ENCODE measurements at places on chromosomes 16 and 17.

DNA sequence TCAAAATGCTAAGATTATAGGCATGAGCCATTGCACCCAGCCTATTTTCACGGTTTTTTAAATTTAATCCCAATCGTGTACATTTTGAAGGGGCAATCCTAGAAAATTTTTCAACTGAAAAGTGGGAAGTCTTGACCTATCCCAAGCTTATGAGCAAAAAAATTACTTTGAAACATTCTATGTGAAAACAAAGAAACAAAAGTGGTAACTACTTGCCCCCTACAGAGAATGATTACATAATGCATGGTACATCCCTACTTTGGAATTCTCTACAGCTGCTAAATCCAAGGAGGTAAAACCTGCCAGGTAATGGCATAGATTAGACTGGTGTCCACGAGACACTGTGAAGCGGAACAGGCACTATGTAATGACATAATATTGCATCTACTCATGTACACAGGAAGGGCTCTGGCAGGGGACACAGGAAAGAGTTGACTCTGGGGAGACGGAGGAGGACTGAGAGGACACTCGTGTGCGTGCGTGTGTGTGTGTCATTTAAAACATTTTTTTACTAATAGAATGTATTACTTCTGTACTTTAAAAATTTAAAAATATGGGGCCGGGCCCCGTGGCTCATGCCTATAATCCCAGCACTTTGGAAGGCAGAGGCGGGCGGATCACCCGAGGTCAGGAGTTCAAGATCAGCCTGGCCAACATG is 15.7 kb downstream of the ASGR2 start:
- H3K4me3 ChIP-seq: no peak overlapping the region
- H3K27me3 ChIP-seq: no peaks in the 10 kb centered on the region
- DNase-seq: no peak
- no peaks in the 10 kb centered on the region for H3K36me3 ChIP-seq
- H3K4me1 ChIP-seq: no peaks in the 10 kb centered on the region
- no peak overlapping the region for H3K27ac ChIP-seq

DNA sequence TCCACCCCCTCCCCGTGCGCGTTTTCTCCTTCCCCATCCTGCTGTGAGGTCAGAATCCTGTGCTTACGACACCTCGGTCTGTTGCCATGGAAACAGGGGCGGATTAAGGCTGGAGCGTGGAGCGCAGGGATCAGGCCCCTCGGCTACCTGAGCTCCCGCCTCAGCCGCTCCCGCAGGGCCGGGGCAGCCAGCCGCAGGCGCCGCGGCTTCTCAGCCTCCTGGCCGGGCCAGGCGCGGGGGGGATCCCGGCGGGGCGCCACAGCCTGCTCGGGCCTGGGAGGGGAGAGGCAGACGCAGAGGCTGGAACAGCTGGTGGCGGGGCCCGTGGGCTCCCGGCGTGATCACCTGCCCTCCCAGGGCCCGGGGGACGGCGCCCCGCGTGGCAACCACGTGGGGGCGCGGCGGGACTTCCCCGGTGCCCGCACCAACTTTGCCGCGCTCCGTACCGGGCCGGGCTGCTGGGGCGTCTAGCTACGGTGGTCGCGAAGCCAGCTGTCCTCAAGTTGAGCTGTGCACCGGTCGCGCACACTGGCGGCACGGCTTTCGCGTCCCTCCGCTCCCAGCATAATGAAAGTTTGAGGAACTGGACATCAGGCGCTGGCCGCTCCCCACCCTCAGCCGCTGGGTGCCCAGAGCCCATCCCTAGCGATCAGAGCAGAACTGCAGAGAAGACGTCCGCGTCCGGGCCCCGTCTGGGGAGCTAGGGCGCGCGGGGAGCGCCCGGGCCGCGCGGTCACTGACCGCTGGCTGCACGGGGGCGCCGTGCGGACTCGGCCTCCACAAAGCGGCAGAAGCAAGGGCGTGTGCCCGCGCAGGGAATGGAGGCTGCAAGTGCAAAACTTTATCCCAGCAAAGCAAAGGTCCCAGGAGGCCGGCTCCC is 1.2 kb downstream of the RTN4RL1 start:
- peak overlapping the region; percentile 28 for H3K4me3 ChIP-seq
- DNase-seq: peak; percentile 57
- H3K27ac ChIP-seq: no peak overlapping the region
- peaks cover 7% of the 10 kb centered on the region for H3K4me1 ChIP-seq

DNA sequence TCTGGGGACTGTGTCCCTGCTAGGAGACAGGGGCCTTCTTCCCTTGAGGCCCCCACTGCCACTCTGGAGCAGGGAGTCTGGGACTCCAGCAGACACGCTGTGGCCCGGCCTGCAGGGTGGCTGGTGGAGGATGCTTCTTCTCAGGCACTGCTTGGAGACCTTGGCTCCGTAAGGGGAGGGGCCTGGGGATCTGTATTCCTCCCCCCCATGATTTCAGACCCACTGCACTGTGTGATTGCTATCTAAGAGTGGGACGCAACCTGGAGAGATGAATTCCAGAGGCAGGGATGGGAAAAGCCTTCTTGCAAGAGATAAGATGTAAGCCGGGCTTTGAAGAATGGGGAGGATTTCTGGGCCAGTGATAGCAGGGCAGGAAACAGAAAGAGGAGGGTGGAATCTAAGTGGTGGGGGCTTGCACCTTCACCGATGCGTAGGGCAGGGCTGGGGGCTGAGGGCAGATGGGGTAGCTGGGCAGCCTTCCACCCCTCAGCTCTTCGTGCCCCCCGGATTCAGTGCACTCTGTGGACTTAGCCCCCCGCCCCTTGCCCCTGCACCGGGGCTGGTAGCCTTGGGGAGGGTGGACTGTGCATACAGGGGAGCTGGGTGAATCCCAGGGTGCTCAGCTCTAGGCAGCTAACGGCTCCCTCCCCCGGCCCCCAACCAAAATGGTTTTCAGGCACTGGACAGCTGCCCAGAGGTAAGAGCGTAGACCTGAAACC is 5.2 kb upstream of the GSE1 start:
- DNase-seq: no peak
- peak overlapping the region; percentile 49 for H3K27ac ChIP-seq
- peaks cover 36% of the 10 kb centered on the region for H3K4me1 ChIP-seq
- no peaks in the 10 kb centered on the region for H3K36me3 ChIP-seq
- H3K4me3 ChIP-seq: no peak overlapping the region

DNA sequence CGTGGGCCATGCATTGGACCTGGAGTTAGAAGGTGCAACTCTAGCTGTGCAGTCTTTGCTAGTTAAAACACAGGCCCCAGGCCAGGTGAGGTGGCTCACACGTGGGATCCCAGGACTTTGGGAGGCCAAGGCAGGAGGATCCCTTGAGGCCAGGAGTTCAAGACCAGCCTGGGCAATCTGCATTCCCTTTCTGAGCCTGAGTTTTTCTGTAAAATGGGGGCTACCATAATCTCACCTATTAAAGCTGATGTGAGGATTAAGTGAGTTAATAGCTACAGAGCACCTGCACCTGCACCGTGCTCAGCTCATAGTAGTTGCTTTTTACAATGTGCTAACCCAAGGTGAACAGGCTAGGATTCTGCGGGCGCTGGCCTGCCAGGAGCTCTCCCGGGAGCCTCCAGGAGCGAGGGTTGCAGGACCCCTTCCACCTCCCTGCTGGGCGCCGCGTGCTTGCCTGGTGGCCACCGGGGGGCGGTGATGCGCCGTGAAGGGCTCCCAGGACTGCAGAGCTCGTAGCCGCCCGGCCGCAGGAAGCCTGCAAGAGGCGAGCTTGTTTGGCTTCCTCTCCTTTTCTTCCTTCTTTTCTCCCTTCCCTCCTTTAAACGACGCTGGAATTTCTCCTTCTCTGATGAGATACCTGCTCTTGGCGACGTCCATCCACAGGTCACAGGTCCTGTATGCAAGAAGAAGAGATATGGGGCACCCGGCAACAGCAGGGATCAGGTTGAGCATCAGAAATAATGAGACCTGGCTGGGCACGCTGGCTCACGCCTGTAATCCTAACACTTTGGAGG is 51.3 kb downstream of the ZFP90 start:
- no peaks in the 10 kb centered on the region for H3K4me1 ChIP-seq
- H3K4me3 ChIP-seq: no peak overlapping the region

GRCh38 chr16:75497558-75497957 is 2.3 kb upstream of the CHST6 start:
- DNase-seq: no peak
- H3K4me1 ChIP-seq: peaks cover 3% of the 10 kb centered on the region
- no peak overlapping the region for H3K27ac ChIP-seq
- H3K27me3 ChIP-seq: no peaks in the 10 kb centered on the region

GRCh38 chr17:65977041-65977440 is 214.9 kb downstream of the CEP112 start:
- no peak overlapping the region for H3K4me3 ChIP-seq
- peaks cover 12% of the 10 kb centered on the region for H3K36me3 ChIP-seq
- no peaks in the 10 kb centered on the region for H3K4me1 ChIP-seq

DNA sequence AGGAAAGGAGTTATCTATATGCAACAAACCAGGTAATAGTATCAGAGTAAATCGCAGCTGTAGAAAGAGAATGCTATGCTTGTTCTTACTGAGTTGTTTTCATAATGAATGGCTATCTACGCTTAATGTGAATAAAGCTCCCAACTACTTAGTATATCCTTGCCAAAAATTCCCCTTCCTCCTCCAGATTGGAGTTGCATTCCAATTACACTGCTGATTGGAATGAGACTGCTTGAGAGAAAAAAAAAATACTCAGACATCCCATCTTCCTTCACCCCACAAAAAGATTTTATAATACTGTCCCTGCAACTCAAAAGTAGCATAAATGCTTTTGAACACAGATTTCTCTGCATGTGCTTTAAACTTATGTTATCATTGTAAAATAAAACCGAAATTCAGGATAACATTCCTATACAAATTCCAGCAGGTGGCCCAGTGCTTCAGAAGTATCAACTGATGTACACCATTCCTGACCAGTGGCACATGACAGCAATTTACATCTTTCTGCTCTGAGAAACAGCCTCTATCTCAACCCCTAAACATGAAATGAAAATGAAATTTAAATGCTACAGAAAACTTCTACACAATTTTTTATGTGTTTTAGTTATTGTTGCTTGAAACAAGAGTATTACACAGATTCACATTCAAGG is 47.0 kb downstream of the SMURF2 start:
- no peaks in the 10 kb centered on the region for H3K36me3 ChIP-seq
- no peak for DNase-seq
- H3K4me1 ChIP-seq: peaks cover 13% of the 10 kb centered on the region

DNA sequence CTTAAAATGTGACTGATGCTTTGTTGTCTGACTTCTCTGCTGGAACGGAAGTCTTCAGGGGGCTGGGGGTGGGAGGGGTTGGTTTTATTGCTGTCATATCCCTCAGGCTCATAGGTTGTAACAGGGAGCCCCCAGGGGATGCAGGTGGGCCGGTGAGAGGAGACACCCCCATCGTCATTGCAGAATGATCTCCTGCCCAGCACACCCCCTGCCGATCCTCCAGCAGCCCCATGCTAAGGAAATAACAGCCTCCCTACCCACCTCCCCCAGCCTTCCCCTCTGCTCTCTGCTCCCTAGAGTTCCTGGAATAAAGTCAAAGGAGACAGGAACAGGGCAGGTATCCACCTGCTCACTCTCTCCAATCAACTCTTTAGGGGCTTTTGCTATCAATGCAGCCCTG is 270.1 kb upstream of the TNRC6C start:
- H3K27ac ChIP-seq: no peak overlapping the region
- H3K36me3 ChIP-seq: no peaks in the 10 kb centered on the region
- no peak for DNase-seq
- peaks cover 9% of the 10 kb centered on the region for H3K4me1 ChIP-seq
- no peak overlapping the region for H3K4me3 ChIP-seq

GRCh38 chr16:813204-813915 is 12.8 kb upstream of the GNG13 start:
- peaks cover 15% of the 10 kb centered on the region for H3K4me1 ChIP-seq
- DNase-seq: no peak
- no peak overlapping the region for H3K4me3 ChIP-seq
- H3K27me3 ChIP-seq: no peaks in the 10 kb centered on the region

GRCh38 chr17:30570596-30571265 is 93.5 kb downstream of the GOSR1 start:
- H3K27me3 ChIP-seq: no peaks in the 10 kb centered on the region
- H3K36me3 ChIP-seq: no peaks in the 10 kb centered on the region
- peaks cover 5% of the 10 kb centered on the region for H3K4me1 ChIP-seq
- peak; percentile 52 for DNase-seq

DNA sequence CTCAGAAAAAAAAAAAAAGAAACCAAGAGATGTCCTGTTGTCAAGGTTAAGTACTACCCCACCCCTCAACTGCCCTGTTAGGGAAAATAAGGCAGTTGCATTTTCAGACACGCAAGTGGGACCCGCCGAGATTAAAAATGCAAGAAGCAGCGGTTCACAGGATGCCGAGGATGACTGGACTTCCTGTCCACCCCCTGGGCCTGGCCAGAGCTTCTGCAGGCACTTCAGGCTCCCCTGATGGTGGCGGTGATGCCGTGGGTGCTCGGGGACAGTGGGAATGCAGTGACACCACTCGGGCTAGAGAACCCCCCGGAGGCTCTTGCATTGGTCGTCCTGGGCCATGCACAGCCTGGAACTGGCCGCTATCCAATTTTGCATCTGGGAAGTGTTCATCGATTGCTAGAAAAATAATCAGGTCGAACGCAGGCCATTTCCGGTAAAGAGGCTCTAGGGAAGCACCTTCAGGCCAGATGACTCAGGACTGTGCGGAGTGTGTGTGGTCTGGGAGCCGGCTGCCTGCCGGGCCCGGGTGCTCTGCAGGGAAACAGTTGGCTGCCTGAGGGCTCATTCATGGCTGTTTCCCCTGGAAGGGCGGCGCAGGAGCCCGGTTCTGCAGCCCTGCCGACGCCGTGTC is 13.4 kb upstream of the CRISPLD2 start:
- H3K27me3 ChIP-seq: no peaks in the 10 kb centered on the region
- no peaks in the 10 kb centered on the region for H3K36me3 ChIP-seq
- H3K27ac ChIP-seq: peak overlapping the region; percentile 52

DNA sequence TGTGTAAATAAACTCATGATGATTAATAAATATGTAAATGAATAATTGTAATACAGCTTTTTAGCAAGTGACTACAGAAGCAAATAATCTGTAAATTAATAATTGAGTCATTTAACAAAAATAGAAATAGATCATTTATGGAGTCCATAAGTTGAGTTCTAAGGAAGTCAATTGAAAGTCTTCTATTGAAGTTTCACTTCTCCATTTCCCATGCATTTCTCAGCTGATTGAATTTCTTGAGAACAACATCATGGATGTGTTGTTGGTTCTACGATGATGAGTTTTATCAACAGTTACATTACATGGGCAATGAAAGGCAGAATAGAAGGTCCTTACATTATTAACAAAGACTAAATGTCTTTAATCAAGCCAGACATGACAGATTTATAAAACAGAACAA is 290.4 kb downstream of the MAP2K6 start:
- no peaks in the 10 kb centered on the region for H3K4me1 ChIP-seq
- no peaks in the 10 kb centered on the region for H3K27me3 ChIP-seq
- no peaks in the 10 kb centered on the region for H3K36me3 ChIP-seq
- H3K4me3 ChIP-seq: no peak overlapping the region
- DNase-seq: no peak
